Neural progenitor cell (in vitro differentiated cells): ENCODE measurements at places on chromosomes 6 and 20.

- DNase-seq: no peak
These were observed 59.5 kb downstream of the CTCFL start for GRCh38 chr20:57465486-57465885.

GRCh38 chr6:47131773-47132172 is 89.6 kb upstream of the ADGRF1 start:
- DNase-seq: no peak

DNA sequence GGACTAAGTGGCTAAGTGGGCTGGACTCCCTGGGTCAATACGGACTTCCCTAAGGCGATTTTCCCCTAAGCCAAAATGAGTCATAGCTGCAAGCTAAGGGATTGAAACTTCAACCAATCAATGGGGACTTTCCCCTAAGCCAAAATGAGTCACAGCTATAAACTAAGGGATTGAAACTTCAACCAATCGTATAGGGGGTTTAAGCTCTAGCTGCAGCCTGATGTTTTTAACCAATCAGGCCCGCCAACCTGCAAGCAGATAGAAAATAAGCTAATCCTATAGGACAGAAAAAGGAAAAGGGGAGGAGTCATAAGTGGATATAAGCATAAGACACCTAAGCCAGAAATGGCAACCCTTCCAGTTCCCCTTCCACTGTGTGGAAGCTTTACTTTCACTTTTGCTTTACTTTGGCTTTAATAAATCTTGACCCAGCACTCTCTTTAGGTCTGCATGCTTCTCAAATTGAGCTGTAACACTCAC is 655.0 kb upstream of the HS3ST5 start:
- no peak for DNase-seq

DNA sequence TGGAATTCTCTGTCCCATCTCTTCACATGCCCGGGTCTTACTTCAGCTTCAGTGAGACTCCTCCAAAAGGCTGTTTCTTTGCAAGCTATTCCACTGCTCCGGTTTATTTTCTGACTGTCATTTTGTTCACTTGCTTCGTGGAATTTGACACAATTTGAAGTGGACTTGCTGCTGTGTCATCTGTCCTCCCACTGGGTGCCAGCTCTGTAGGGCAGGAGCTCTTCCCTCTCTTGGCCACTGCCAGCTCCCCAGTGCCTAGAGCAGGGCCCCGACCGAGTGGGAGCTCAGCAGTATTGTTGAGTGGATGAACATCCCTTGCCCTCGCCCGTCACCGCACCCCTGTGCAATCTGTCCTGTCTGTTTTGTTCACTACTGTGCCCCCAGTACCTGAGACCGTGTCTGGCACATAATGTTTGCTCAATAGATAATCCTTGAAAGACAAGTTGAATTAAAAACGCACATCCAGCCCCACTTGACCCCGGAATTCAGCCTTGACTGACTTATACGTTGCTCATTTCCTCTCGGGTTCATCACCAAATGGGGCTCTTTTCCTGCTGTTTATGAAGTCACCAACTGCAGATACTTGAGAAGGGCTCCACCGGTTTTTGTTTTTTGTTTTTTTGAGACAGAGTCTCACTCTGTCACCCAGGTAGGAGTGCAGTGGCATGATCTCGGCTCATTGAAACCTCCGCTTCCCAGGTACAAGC is 170.3 kb upstream of the KCNG1 start:
- DNase-seq: no peak

DNA sequence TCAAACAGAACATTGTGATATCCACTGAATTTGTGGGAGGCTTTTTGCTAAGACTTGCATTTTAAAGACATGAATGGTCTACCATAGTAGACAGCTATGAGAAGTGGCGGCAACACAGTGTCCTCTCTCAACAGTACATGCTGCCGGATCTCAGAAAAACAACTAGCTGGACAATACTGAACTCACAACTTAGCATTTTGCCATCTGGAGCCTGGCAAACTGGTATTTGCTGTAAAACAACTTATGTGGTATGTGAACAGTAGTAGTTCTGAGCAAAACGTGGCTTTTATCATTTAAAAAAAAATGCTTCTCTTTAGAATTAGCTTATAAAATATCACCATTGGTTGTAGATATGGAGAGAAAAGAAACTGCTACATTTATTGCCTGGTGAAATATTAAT is 3.3 kb upstream of the PXDC1 start:
- no peak for DNase-seq

GRCh38 chr6:165218829-165219228 is 90.6 kb downstream of the C6orf118 start:
- no peak for DNase-seq

- DNase-seq: no peak
These were observed 11.5 kb upstream of the POPDC3 start for GRCh38 chr6:105191351-105191750.

DNA sequence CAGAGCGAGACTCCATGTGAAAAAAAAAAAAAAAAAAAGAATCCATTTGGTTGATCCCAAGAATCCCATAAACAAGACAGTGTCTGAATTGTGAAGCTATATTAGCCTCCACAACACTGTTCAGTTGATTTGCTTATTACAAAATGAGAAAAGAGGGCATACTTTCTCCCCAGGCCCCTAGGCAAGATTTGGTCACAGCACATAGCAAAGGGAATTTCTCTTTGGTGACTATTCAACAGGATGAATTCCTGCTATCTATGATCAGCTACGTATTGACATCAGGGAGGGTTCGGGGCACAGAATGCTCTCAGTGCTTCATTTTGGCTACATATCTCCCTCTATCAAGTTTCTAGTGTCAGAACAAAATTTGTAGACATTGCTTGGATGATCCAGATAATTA is 20.2 kb upstream of the SLC22A3 start:
- DNase-seq: no peak

DNA sequence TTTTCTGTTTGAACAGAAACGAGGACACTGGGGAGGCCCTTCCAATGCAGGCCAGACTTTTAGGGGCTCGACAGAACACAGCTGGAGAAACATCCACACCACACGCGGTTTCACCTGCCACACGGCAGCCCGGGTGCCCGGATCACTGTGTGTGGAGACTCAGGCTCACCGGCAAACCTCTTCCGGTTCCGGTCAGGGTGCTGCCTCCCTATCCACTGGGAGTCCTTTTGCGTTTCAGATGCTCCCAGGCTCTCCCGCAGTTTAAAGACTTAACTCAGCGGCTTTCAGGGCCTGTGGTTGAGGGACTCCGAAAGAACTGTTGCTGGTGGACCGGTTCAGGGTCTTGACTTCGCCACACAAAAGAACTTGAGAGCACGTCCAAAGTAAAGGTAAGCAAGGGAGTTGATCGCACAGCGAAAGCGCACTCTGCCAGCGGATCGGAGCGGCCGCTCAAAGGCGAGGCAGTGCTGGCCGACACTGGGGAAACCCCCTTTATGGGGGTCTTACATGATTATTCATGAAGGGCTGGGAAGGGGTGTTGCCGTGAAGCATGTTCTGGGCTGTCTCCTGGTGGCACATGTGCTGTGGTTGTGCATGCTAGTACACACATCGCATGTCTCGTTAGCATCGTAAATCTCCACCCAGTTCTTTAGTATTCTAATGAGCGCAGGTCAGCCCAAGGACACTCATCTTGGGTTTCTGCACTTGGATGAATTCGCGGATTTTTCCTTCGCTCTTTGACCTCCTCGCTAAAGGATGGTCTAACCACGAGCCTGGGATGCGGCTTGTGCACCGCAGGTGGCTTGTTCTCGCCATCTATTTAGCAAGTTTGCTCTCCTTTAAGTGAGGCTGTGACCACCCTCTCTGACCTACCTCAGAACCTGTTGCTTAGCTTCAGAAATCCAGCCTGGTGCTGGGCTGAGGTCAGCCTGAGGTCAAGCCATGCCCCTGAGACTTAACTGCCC is 180.3 kb downstream of the CDH26 start:
- DNase-seq: no peak

DNA sequence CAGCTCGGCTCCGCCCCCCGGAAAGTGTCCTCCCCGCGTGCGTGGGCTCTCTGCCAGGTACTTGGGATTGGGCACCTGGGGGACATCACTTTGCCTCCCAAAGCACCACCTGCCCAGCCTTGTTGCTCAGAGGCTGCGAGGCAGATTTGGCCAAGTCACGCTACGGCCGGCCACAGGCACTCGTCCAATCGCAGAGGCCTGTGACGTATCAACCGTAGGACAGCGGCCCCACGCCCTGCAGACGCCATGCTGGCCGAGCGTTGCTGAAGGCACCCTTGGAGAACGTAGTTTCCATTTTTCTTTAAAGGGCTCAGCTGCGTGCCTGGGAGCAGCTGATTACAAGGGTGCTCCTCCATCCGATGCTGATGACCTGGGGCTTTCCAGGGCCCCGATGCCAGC is 3.1 kb downstream of the NTSR1 start:
- no peak for DNase-seq

GRCh38 chr6:18276610-18277236 is 12.4 kb upstream of the DEK start:
- peak; percentile 45 for DNase-seq
